H7 (cell line): ENCODE measurements at places on chromosomes 1 and 21.

DNA sequence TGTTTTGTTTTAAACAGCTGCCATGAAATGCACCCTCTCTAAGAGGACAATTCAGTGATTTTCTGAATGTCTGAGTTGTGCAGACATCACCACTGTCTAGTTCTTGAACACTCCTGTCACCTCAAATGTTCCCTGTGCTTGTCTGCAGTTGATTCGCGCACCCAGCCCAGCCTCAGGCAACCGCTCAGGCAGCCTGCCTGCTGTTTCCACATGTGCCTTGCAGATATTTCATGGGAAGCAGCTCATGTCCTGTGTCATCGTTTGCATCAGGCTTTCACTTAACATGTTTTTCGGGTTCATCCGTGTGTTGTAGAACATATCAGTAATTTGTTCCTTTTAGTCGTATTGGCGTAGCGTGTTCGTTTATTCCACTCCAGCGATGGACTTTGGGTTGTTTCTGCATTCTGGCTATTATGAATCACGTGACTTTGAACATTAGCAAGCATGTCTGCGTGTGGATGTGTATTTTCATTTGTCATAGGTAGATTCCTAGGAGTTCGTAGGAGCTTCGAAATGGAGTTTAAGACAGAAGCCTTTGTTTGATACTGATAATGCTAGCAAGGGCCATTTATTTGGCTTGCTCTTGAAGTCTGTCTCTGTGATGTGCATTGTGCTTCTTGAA is 12.1 kb downstream of the ADARB1 start:
- DNase-seq = no peak

DNA sequence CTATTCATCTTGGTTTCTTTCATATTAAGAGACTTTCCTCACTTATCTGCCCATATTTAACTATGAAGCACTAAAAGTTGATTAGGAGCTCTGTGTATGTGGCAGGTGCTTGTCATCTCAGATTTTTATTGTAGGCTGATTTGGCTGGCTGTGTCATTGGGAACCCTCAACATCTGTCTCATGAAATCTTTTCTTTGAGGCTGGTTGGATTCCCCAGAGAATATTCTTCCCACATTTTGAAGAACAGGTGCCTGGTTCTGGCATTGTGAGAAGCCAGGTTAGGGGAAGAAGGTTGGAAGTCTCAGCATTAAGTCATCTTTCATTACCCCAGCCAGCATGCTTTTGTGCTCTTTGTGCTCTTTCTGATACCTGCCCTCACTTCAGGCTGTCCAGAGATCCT is 37.1 kb downstream of the EEIG2 start:
- DNase-seq = no peak

- no peak for DNase-seq
Observed at GRCh38 chr21:38527737-38528136, 29.5 kb upstream of the ERG start.

DNA sequence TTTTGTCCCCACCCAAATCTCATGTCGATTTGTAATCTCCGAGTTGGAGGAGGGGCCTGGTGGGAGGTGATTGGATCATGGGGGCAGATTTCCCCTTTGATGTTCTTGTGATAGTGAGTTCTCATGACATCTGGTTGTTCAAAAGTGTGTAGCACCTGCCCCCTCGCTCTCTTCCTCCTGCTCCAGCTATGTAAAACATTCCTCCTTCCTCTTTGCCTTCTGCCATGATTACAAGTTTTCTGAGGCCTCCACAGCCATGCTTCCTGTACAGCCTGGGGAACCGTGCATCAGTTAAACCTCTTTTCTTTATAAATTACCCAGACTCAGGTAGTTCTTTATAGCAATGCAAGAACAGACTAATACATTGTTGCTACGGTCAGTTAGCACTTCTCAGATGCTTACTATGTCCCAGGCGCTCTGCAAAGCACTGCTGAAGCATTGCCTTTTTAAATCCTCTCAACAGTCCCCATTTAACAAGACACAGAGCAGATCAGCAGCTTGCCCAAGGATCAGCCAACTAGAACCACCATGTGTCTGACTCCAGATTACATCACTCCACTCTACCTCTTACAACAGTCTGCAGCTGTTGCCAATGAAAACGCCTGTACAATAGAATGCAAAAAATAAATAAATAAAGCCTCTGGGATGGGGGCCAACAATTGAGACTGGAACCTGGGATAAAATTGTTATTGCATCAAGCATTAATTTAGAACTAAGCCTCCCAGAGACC is 52.4 kb upstream of the USP1 start:
- DNase-seq = no peak

- DNase-seq = peak; percentile 66
Observed at GRCh38 chr1:159211331-159212136, 6.9 kb downstream of the ACKR1 start.

DNA sequence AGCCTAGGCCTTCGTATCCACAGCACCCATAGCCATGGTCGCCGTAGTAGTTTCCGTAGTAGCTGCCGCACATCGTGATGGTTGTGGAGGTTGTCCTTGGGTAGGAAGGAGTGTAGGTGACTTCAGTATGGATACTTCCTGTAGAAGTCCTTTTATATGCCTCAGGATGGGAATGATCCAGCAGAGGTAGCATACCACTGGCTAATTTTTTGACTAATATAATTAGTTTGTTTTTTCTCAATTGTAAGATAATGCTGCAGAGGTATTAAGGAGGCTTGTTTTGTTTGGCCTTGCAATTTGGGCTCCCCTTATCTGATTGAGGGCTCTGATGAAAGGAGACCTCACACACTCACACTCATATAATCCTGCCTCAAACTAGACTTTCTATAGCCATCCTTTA is at the start of gene KRTAP6-2:
TSS of gene KRTAP6-2 (minus strand) at position 101 of the 400 bp plus-strand sequence. CDS start at position 73, 28 bp downstream.
- DNase-seq = no peak

- DNase-seq = no peak
Observed at GRCh38 chr1:59767119-59767518, 47.6 kb upstream of the HOOK1 start.

GRCh38 chr1:181032535-181032934 is 1.2 kb upstream of the MR1 start:
- no peak for DNase-seq

DNA sequence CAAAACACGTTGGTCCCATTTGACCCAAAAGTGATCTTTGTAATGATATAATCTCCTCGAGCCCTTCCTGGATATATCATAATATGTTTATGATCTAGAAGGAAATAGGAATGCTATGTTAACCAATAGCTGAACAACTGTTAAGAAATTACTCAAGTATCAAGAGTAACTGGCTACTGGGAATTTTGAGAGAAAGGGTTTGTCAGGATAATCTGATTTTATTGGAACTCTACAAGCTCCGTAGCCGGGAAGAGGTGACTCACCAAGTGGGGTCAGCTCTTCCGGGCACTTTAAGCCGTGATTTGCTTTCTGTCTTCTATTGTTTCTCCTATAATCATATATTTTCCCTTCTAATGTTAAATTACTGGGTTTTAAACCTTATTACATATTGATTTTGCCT is 250.5 kb upstream of the POGK start:
- DNase-seq = no peak

- DNase-seq = no peak
Observed at GRCh38 chr1:13945856-13946255, 245.9 kb downstream of the PRDM2 start.

DNA sequence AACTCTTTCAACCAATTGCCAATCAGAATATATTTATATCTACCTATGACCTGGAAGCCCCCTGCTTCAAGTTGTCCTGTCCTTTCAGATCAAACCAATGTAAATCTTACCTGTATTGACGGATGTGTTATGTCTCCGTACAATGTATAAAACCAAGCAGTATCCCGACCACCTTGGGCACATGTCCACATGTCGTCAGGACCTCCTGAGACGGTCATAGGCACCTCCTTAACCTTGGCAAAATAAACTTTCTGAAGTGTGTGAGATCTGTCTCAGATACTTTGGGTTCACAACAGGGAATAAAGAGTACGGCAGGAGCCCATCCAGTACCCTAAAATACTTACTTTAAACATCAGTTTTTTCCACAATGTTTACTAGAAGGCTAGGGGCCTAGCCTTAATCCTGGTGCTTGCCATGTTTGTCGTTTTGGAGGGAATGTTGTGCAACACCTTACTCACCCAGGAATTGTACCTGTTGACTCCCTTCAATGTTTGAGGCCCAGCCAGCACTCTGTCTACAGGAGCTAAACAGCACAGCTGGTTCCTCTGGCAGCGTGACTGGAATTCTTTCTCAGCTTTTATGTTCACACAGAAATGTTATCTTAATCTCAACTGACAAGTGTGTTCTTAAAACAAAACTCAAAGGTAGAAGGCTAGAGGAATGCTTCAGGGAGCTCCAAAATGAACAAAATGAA is 90.8 kb upstream of the USP25 start:
- DNase-seq = no peak

GRCh38 chr1:219434923-219435297 is 178.0 kb downstream of the ZC3H11B start:
- DNase-seq = no peak

- DNase-seq = no peak
Observed at GRCh38 chr1:181094416-181095212, 6.1 kb downstream of the IER5 start.

DNA sequence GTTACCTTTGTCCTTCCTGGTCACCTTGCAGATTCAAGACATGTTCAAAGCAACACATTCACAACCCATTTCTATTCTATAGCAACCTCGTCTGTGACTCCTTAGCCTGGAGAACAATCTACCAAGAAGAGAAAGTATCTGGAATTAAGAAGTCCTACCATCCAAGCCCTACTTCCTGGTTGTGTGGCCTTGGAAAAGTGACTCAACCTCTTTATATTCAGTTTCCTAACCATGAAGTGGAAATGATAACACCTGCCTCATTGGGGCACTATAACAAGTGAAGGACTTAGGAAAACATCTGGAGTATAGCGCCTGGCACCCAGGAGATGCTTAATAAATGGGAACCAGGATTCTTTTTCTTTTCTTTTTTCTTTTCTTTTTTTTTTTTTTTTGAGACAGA is 36.5 kb upstream of the SRRM1 start:
- DNase-seq = no peak

GRCh38 chr1:87113313-87113712 is 198.9 kb downstream of the HS2ST1 start:
- no peak for DNase-seq

GRCh38 chr1:158089476-158089875 is 91.2 kb upstream of the CD1D start:
- DNase-seq = no peak

DNA sequence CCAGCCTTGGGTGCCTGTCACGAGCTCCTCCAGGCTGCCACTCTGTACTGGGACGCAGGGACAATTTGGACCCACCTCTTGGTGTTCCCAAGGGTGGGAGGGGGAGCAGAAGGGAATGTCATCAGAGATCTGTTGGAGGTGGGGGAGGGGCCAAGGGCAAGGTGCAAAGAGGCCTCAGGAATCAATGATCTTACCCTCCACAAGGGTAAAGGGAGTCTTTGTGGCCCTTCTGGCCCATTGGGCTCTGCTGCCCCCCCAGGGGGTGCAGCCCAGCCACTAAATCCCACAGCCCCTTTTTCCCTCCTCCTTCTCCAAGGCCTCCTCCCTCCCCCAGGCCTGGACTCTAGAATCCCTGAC is 8.5 kb downstream of the TTC39A start:
- DNase-seq = no peak

- DNase-seq = no peak
Observed at GRCh38 chr1:39971138-39971537, 16.2 kb downstream of the MFSD2A start.

GRCh38 chr1:240417317-240417716 is 194.6 kb downstream of the GREM2 start:
- DNase-seq = no peak

DNA sequence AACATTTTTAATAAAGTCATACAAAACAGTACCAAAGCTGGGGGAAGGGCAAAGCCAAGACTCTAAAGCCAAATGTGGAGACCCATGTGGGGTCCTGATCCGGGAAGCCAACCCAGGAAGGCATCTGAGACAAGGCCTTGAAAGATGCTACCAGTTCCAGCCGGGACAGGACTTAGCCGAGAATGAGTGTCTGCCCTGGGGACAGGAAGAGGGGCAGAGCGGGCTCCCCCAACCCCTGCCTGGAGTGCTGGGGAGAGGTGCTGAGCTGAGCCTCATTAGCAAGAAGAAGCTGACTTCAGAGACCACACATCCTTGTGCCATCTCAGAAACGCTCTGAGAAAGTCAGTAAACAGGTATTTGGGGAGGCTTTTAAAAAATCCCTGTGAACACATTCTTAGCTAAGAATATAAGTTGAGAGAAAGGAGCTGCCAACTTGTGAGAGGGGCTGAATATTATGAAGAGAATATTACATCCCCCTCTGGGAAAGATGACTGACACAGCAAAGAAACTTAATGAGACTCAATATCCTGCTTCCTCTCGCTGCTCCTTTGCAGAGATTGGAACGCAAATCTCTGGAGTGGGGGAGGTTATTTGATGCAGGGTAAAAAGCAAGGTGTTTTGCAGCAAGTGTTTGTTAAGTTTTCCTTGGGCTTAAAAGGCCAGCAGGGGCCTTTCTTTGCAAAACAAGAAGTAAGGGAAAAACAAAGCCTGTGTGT is 103.3 kb upstream of the KCND3 start:
- peak; percentile 9 for DNase-seq

DNA sequence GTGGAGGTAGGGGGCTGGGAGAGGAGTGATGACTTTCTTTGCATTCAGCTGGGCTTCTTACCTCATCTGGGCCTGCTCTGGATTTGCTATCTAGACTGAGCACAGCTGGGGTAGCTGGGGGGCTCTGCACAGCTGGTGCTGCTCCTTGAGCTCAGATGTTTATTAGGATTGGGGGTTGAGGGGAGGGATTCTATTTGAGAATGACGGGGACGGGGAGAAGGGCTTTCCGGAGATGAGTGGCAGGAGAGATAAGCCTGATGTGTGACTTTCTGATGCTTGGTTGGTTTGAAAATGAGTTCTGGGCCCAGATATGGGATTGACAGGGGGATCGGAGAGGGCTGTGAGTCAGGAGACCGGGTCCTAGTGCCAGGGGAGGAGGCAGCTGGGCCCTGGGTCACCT is 146.1 kb upstream of the CSF3R start:
- no peak for DNase-seq

DNA sequence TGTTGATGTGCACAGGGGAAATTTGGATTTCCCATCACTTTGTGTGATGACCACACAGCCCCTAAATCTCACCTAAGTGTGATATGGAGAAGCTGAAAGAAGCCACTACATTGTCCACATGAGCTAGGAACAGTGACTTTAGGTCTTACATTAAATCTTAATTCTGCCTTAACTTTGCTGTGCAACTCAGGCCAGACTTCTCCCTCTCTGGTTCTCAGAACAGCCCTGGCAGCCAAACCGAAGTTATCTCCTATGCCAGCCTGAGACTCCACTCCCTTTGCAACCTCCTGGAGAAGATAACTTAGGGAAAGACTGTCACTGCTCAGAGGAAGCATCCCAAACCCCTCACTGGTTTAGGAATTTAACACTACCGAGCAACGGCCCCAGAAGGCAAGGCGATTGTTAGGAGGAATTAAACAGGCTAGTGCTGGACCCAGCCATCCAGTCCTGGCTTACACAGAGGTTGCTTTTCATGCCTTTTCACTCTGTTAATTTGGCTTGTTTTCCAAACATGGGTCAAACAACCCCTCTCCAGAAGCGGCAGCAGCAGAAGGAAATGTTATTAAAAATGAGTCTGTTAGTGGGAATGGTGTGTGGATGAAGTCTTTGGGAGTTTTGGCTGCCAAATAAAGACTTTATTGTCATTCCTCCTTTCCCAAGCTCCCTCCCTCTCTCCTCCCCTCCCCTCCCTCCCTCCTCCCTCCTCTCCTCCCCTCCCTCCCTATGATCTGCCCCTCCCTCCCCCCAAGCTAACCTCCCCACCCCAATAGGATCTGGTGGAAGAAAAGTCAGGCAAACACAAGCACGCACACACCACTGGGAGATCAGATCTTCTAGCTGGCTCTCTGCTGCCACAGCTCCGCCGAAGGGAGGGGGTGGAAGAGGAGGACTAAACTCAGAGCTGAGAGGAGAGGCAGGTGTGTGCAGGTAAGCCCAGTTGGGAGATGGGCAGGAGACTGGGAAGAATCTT is at the start of gene PRELP:
TSS of gene PRELP (plus strand) at position 795 of the 970 bp plus-strand sequence. CDS start 7,379 bp downstream, outside the sequence.
- DNase-seq = peak; percentile 91

GRCh38 chr1:20936621-20937020 is 149.5 kb upstream of the HP1BP3 start:
- DNase-seq = no peak
